Airway epithelial cell (primary cell): ENCODE measurements at places on chromosomes 7 and 10. TPM values are rescaled to one million over a fixed set of nuclear protein-coding genes. Genes with fewer than 3 reads are reported as not detected.

CYP2E1 gene
- total RNA-seq: not detected in 2 replicates

SLC26A3 gene
- total RNA-seq: not detected in 2 replicates

CUEDC2 gene
- total RNA-seq: 72.5 and 80.3 TPM in 2 replicates

PTPRN2 gene
- total RNA-seq: 0.28 and 1.1 TPM in 2 replicates

PKD1L1 gene
- total RNA-seq: 0.07 TPM in 1 of 2 replicates, not detected in the other

RNF133 gene
- total RNA-seq: not detected in 2 replicates

PNLIPRP1 gene
- not detected in 2 replicates for total RNA-seq

ACTL6B gene
- not detected in 2 replicates for total RNA-seq

KBTBD2 gene
- 13.5 and 15.4 TPM in 2 replicates for total RNA-seq

AKR1E2 gene
- total RNA-seq: 1.1 and 1.4 TPM in 2 replicates

ASB10 gene
- not detected in 2 replicates for total RNA-seq

SPDYE1 gene
- not detected in 2 replicates for total RNA-seq

ZNF239 gene
- 0.70 and 1.3 TPM in 2 replicates for total RNA-seq

SNCG gene
- 8.9 and 14.5 TPM in 2 replicates for total RNA-seq

OR6B1 gene
- total RNA-seq: not detected in 2 replicates

VTI1A gene
- 19.5 and 25.8 TPM in 2 replicates for total RNA-seq

CHST3 gene
- total RNA-seq: 19.8 and 22.4 TPM in 2 replicates

SLC16A9 gene
- 10.3 and 12.8 TPM in 2 replicates for total RNA-seq
